GM06990 (cell line): ENCODE measurements at places on chromosomes 13 and 19.

GRCh38 chr13:76904507-76904906 lies 18.3 kb upstream of the KCTD12 start:
- DNase-seq: no peak

DNA sequence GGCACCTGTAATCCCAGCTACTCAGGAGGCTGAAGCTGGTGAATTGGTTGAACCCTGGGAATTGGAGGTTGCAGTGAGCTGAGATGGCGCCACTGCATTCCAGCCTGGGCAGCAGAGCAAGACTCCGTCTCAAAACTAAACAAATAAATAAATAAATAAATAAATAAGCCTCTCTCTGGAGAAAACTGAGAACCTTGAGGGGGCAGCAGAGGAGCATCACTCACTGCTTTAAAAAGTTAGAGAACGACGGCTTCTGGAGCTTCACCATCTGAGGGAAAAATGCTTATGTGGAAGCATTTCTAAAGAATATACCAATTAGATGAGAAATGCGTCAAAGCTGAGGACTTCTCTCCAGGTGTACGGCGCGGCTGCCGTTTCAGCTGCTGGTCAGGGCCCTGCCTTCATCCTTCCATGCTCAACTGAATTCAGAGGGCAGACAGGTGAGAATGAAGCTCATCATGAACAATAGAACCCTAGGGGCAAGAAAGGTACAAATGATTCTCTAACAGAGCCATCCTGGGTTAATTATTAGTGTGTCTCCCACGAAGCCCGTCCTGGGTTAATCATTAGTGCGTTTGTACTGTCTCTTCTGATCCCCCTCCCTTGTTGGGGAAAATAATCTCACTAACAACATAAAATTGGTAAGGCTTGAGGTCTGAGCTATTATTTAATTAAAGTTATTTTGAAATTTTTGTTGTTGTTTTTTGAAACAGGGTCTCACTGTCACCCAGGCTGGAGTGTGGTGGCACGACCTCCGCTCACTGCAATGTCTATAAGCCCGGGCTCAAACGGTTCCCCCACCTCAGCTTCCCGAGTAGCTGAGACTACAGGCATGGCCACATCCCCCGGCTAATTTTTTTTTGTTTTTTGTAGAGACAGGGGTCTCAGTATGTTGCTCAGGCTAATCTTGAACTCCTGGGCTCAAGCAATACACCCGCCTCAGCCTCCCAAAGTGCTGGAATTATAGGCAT lies 80.1 kb downstream of the IPO5 start:
- no peak for DNase-seq

- no peak for DNase-seq
These were observed 324.0 kb downstream of the GPC5 start for GRCh38 chr13:91722267-91722884.

- DNase-seq: no peak
These were observed 18.4 kb upstream of the OVOL3 start for GRCh38 chr19:36092566-36092965.

- DNase-seq: no peak
These were observed 432.3 kb downstream of the SLITRK6 start for GRCh38 chr13:85366759-85367417.

GRCh38 chr13:70523622-70524021 lies 415.4 kb upstream of the KLHL1 start:
- no peak for DNase-seq

DNA sequence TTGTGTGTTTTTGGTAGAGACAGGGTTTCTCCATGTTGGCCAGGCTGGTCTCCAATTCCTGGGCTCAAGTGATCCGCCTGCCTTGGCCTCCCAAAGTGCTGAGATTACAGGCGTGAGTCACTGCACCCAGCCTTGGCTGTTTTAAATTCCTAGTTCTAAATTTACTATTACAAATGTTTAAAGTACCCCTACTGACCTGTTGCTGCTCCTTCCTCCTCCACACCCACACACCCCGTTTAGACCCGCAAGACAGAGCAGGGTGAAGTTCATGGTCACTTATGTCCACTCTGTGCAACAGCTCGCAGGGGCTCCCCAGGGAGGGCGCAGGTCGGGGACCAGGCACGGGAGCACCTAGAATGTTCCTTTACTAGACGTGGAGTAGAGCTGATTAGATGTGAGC lies 28.7 kb downstream of the TMEM161A start:
- DNase-seq: no peak

GRCh38 chr19:2574478-2574931 lies 98.6 kb downstream of the GADD45B start:
- no peak for DNase-seq

DNA sequence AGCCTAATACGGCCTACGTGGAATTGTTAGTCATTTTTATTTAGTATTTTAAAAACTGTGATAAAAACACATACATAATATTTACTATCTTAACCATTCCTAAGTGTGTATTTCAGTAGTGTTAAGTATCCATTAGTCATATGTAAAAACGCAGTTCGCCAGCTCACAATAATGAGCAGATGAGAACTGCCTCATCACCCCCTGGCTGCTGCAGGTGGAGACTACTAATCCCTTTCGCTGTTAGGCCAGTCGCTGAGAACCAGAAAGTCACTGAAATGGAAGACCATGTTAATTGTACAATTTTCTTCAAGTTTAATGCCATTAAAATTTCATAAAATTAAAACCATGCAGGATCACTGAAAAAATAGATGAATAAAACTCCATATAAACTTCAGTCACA lies 1.6 kb downstream of the ESD start:
- no peak for DNase-seq

GRCh38 chr13:113598481-113598880 lies 13.9 kb downstream of the TFDP1 start:
- DNase-seq: no peak
